ENCODE measurements at places on chromosomes 4 and X.

- no peak for DNase-seq
Measured at GRCh38 chr4:94436512-94436911, 15.2 kb upstream of the PDLIM5 start.

- no peak for DNase-seq
Measured at GRCh38 chr4:125303058-125303457, 11.7 kb upstream of the FAT4 start.

DNA sequence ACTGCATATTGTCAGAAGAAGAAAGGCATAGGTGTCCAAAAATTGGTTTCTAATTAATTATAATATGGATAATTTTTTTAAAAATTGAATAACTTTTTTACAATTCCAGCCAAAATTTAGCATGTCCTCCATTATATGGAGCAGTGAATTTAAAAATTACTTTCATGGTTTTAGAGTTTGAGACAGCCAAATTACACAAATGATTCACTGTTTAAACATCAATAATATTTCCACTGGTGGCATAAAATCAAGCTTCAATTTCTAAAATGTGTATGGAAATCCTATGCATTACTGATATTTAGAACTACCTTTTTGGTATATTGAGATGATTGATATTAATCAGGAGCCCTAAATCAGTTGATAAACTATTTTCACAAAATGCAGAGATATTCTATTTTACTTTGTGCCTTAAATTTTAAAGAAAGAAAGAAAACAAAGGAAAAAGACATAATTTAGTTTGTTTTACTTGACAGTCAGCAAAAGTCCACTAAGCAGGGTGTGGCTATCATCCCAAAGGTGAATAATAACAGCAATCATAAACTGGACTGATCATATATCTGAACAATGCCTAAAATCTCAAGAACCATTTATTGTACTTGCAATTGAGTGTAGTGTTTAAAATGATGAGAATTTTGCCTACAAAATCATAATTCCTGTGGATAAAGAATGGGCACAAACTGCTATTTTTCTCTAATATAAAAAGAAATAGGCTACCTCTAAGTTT, 34.2 kb downstream of the KLHL34 start:
- no peak for DNase-seq

GRCh38 chr4:48022192-48022799, 5.7 kb downstream of the NIPAL1 start:
- DNase-seq, result no peak

DNA sequence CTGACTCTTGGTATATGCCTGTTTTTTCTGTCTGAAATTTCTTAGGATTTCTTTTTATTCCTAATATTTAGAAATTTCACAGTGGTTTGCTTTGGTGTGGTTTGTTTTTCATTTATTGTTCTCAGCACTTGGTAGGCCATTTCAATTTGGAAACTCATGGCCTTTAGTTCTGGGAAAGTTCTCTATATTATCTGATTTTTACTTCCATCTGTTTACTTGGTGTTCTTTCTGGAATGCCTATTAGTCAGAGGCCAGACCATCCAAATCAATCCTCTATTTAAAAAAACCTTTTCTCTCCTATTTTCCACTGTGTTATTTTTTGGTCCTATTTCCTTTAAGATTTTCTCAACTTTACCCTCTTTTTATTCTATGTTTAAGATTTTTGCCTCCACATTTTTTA, 188.1 kb upstream of the SFRP2 start:
- no peak for DNase-seq

Data from activated CD4-positive, alpha-beta T cell treated with anti-CD3 and anti-CD28 coated beads for 1 hour (primary cell).